ENCODE measurements at places on chromosomes 5 and 9.
A peak's percentile ranks its signal among the peaks of the same experiment; 100 is the strongest.

DNA sequence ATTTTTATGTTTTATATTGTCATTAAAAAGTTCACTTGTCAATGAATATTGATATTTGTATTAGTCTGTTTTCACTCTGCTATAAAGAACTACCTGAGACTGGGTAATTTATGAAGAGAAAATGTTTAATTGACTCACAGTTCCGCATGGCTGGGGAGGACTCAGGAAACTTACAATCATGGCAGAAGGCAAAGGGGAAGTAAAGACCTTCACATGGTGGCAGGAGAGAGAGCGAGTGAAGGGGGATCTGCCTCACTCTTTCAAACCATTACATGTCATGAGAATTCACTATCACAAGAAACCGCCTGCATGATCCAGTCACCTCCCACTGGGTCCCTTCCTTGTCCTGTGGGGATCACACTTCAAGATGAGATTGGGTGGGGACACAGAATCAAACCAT is 27.4 kb downstream of the SRD5A1 start:
- DNase-seq: no peak

GRCh38 chr9:89422151-89422975 is 75.5 kb downstream of the SEMA4D start:
- no peak for DNase-seq

DNA sequence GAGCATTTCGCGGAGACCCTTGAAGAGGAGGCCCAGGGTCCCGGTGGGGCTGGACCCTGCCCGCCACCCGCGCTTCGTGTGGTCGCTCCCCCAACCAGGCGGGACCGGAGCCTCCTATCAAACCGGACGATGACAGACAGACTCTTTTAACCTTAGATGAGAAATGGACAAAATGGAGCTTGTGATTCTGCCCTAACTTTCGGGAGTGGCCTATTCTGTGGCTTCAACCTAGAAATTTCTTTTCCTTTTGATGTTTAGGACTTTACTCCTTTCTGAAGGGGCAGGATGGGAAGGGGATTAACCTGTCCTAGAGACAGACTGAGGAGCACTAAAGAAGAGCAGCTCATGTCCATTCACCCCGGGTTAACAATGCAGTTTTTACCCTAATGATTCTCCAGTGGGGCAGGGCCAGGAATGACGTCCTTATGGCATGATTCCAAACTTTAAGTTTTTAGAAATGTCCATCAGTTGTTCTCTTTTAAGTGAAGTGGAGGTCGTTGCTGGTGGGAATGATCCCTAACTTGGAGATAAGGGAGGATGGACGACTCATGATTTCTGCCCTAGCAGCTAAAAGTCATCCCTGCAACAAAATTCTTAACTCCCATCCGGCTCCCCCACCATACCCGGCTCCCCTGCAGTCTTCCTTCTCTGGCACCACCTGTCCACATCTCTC is 1.0 kb downstream of the NIPSNAP3A start:
- DNase-seq: no peak

DNA sequence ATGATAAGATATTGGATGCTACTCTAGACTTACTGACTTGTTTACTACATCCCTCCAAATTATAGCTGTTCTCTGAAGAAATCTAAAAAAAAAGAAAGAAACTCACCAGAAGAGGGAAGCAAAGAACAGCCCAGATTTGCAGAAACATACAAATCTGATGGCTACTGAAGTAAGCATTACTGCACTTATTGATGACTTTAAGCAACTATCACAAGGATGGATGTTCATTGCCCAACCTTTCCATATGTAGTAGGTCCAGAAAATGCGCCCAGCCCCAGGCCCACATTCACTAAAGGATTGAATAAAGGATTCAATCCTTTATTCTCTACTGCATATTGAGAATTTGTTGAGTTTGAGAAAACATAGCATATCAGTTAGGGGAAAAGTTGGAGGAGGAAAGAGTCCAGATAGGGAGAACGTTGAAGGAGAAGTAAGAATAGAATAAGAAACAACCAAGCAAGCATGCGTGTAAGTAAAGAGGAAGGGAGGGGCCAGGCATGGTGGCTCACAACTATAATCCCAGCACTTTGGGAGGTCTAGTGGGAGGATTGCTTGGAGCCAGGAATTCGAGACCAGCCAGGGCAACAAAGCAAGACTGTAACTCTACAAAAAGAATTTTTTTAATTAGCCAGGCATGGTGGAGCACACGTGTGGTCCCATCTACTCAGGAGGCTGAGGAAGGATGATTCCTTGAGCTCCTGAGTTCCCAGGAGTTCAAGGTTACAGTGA is 33.8 kb upstream of the DTWD2 start:
- DNase-seq: no peak

DNA sequence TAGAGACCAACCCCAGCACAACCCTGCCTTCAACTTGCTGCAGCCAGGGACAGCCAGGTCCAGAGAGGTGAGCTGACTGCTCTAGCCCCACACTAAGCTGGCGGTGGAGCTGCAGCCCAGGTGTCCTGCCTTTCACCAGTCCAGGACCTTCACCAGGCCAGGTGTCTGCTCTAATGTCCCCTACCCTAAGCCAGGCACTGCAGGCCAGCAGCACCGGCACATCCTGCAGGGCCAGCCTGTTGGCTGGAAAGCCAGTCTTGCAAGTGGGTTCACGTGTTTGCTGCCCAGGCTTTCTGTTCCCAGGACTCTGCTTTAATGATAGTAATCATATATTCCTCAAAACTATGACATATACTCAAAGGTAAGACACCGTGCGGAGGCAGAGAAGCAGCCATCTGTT is 5.5 kb downstream of the SHC3 start:
- DNase-seq: no peak

GRCh38 chr5:94094793-94095441 is 353.5 kb upstream of the POU5F2 start:
- DNase-seq: no peak

DNA sequence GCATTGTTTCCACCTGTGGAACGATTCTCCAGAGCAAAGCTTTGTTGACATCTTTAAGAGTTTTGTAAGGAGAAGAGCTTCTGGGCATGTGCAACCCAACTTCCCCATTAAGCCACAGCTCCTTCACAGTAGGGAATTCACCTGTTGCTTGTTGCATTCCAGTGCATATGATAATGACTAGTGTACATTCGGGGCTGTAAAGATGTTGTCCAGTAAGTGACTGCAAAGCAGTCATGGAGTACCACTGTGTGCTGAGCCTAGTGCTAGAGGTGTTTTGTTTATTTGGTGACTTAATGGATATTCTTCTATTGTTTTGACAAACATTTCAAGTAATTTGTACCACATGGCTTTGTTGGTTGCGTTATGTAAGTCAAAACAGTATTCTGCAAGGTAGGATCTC is 12.8 kb downstream of the UGCG start:
- DNase-seq: no peak

DNA sequence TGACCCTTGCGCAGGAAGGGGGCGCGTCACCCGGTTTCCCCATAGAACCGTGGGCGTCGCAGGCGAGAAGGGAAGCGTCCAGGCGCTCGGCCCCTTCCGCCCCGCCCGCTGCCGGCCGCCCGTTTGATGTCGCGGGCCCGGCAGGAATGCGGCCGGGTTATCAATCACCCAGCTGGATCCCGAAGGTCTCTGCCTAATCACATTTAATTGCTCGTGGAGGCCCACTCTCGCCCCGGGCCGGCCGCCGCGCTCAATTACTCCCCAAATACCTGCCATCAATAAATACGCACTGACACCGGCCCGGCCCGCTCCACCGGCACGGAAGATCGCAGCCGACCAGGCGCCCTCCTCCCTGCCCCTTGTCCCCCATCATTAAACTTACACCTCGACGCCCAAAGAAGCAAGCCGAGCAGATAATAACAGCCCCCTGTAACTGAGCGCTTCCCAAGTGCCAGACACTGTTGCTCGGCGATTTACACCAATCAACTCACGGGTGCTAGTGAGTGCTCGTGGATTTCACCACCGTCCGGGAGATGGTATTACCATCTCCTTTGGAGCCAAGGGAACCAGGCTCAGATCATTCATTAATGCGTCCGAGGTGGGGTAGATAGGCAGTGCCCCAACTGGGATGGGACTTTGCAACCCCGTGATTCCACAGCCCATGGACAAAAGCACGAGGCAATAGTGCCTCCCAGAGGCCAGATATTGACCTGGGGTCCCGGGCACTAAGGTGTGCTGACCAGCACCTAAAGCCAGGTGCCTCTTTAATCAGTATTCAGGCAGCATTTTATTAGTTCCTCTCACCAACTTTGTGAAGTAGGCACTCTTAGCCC is 11.3 kb downstream of the MSX2 start:
- DNase-seq: peak; percentile 80

DNA sequence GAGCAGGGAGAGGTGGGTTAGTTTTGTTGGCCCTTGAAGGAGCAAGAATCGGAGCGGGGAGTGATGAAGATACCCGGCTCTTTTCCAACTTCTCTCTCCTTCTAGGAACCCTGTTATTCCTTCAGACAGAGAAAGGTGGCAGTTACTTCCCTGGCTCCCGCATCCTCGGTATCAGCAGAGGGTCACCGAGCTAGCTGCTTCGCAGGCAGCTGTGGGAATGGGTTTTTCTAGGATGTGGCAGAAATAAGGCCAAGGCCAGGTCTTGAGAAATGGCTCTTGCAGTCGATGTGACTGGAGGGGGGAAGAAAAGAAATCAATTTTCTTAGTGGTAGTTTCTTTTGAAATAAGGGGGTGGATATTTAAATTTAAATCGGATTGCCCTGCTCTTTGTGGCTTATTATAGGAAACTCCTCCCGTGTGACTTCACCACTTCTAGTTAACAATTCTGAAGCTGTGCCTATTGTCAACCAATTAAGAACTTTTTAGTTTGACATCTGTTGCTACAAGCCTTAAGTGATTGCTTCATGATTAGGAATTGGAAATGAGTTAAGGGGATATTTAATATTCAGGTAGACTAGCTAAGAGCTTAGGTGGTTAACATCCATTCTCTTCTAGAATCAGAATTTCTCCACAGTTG is 1.4 kb downstream of the SAP30L start:
- DNase-seq: no peak

GRCh38 chr5:179251276-179251969 is 93.8 kb downstream of the ADAMTS2 start:
- DNase-seq: no peak

DNA sequence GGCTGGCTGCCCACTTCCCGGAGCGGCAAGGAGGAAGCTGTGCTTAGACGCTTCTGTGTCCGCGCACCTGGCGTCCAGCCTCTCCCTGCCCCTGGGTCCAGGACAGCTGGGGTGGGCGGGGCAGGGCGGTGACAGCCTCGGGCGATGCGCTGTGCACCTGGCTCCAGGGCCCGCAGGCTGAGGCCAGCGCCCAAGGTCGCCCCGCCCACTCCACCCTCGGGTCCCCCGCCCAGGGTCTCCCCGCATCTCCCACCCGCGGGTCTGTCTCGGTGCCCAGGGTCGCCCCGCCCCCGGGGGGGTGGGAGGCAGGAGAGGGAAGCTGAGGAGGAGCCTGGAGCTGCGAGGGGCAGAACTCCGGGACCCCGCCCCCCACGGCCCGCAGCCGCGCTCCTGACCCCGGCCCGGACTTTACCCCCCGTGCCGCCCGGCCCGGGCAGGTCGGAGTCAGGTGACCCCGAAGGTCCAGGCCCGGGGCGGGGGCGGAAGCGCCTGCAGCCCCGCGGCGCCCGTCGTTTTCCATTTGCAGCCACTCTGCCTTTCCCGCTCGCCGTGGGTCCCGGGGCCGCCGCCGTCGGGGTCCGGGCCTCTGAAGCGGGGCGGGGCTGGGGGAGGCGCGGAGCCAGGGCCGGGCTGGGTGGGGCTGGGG is at the start of gene ENTPD8:
TSS of gene ENTPD8 (minus strand) at position 69 of the 646 bp plus-strand sequence. CDS start 3,072 bp downstream, outside the sequence.
- DNase-seq: peak; percentile 83

GRCh38 chr5:57033103-57033502 is 81.2 kb upstream of the MIER3 start:
- no peak for DNase-seq

- DNase-seq: no peak
Measured at GRCh38 chr5:178209334-178210072, 5.2 kb downstream of the HNRNPAB start.

GRCh38 chr9:126230692-126231091 is 95.9 kb upstream of the MVB12B start:
- DNase-seq: no peak

DNA sequence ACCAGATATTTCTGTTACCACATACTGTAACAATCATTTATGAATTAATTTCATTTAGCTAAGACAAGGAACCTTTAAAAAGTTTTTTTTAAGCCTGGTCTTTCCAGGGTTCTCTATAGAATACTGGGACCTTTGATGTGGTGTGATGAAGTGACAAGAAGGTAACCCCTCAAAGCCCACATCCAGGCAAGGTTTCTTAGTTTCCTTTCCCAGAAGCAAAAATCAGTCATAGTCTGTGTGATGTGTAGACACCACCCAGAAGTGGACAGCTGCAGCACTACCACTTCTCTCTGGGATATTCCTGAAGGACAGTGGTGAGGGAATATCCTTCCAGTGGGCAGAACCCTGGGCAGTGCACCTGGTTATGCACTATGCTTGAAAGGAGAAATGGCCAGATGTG is 115.6 kb downstream of the TTC39B start:
- DNase-seq: no peak

DNA sequence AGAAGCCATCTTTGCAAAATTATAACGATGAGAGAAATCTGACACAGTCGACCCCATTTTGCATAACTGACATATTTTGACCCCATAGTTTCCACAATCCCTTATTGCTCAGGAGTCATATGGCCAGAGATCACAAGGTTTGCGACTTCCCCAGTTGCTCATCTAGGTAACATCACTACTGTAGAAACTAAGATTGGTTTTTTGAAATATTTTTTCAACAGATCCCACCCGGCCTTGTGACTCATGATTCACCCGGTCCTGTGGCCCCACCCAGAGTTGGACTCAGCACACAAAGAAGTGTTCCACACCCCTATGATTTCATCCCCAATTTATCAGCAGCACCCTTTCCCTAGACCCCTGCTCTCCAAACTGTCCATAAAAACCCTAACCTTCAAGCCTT is 50.2 kb downstream of the TIMD4 start:
- DNase-seq: no peak

DNA sequence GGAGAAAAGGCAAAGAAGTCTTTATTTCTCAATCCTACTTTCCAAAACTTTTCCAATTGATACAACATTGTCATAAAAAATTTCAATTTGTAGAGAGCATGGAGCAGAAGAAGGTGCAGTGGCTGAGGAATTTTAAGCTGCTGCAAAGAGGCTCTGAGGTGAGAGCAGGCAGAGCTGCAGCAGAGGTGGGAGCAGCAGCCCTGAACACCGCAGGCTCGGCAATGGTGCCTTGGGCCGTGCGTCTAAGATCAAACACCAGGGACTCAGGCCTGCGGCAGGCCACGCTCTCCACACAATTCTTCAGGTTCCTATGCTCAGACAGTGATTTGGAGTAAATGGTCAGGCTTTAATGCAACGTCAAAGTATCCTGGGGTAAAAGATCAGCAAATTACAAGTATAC is 46.3 kb downstream of the SIL1 start:
- DNase-seq: no peak

GRCh38 chr9:10674586-10674985 is 61.8 kb upstream of the PTPRD start:
- no peak for DNase-seq

DNA sequence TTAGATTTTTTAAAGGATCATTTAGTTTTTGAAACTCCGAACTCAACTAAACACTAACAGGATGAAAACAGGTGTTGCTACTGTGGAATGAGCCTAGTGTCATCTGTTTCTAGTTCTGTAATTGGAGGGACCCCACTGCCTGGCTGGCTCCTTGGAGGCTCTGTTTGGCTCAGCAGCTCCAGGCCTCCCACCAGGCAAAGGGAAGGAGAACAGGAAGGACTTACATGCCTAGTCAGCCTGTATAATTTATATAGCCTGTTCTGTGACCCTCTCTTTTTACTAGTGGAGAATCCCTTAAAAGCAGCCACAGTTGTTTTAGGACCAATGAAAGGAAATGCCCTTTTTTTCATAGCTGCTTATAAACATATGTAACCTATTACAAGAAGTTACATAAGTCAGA is 21.1 kb upstream of the C5orf24 start:
- DNase-seq: no peak
